ENCODE measurements at places on chromosomes 16 and 17.

- no peak for DNase-seq
Measured at GRCh38 chr16:79081297-79082066, 519.1 kb downstream of the MAF start.

- DNase-seq = peak; percentile 86
Measured at GRCh38 chr17:35312790-35313711, 60.4 kb downstream of the SLFN11 start.

GRCh38 chr16:14405611-14406537 is 224.2 kb downstream of the PARN start:
- DNase-seq = peak; percentile 42

GRCh38 chr16:34050787-34051320 is 591.4 kb downstream of the TP53TG3F start:
- no peak for DNase-seq

- no peak for DNase-seq
Measured at GRCh38 chr16:82633964-82634600, 7.3 kb downstream of the CDH13 start.

Data from B cell (primary cell).